ENCODE measurements at places on chromosomes 1 and 21. TPM values are rescaled to one million over a fixed set of nuclear protein-coding genes. Genes with fewer than 3 reads are reported as not detected.

DNA sequence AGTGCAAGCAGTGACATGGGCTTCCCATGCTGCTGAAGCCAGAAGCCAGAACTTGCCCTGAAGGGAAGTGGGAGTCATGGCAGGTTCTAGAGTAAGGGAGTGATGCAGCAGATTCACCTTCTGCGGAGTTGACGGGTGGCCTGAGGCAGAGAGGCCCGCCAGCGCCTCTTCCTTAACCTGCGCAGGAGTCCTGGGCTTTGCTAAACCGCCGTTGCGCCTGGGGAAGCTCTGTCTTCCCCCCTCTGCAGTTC, 67.3 kb downstream of the OBSCN start:
- no peaks in the 10 kb centered on the region for H3K27me3 ChIP-seq
- DNase-seq: no peak
- H3K4me3 ChIP-seq: peak overlapping the region; percentile 71

DNA sequence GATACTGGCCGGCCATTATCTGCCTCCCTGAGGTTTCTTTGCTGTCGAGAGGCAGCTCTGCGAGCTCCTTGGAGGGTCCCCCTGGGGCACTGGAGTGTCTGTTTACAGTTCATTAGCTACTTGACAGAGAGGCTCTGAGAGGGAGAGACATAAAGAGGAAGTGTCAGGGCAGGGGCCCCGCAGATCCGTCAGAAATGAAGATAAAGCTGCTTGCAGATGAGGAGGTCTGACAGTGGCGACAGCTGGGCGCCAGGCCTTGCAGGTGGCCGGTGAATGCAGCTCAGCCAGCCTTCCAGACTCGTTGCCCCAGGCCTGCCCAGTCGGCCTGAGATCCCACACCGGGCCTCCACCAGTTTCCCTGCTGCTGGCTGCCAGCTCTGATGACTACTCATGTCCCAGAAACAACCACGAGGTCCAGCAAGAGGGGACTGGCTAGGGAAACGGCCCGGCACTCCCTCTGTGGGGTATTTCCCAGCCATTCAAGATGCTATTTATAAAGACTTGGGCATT, 84.7 kb downstream of the DISP3 start:
- H3K27ac ChIP-seq: no peak overlapping the region
- peak; percentile 50 for DNase-seq
- no peak overlapping the region for H3K4me3 ChIP-seq
- H3K4me1 ChIP-seq: no peaks in the 10 kb centered on the region

- DNase-seq: peak; percentile 24
- no peaks in the 10 kb centered on the region for H3K27me3 ChIP-seq
- H3K36me3 ChIP-seq: no peaks in the 10 kb centered on the region
- no peak overlapping the region for H3K27ac ChIP-seq
- H3K4me1 ChIP-seq: peaks cover 13% of the 10 kb centered on the region
- no peak overlapping the region for H3K4me3 ChIP-seq
Observed at GRCh38 chr1:206455666-206456344, 14.5 kb upstream of the IKBKE start.

OR6K3 gene
- total RNA-seq: not detected

GRCh38 chr1:181554465-181554864, 71.1 kb downstream of the CACNA1E start:
- peaks cover 4% of the 10 kb centered on the region for H3K27me3 ChIP-seq
- H3K36me3 ChIP-seq: no peaks in the 10 kb centered on the region
- DNase-seq: no peak
- no peaks in the 10 kb centered on the region for H3K4me1 ChIP-seq
- H3K4me3 ChIP-seq: no peak overlapping the region
- no peak overlapping the region for H3K27ac ChIP-seq

SPATA45 gene
- total RNA-seq: 0.96 TPM

DNA sequence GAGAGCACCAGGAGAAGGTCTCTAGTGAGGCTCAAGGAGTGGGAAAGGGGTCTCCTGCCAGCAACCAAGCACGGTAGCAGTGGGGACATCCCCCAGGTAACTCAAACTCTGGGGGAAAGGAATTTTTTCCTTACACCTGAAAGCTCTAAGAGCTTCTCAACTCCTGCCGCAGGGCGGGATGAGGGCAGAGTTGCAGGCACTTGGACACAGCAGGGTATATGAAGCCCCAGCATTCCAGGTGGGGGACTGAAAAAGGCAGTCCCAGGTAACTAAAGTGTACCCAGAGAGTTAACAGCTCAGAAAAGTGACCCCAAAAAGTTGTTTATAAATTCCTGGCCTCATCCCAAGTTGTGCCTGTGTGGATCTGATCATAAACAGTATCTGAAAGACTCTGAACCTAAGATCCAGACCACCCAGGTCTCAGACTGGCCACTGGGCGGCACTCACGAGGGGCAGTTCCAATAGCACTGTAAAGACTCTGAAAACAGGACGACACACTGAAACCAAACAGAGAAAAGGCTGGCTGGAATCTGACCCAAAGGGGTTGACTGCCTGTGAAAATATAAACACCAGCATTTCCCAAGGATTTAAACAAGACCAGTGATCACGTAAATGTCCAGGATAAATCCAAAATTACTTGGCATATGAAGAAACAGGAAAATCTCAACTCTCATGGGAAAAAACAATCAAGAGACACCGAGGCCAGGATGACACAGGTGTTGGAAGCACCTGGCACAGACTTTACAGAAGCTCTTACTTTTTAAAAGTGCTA, 47.5 kb downstream of the HSF2BP start:
- no peak overlapping the region for H3K4me3 ChIP-seq
- no peaks in the 10 kb centered on the region for H3K27me3 ChIP-seq
- H3K36me3 ChIP-seq: no peaks in the 10 kb centered on the region
- peak overlapping the region; percentile 70 for H3K27ac ChIP-seq
- H3K4me1 ChIP-seq: peaks cover 39% of the 10 kb centered on the region

- H3K27ac ChIP-seq: no peak overlapping the region
- peaks cover 47% of the 10 kb centered on the region for H3K27me3 ChIP-seq
- no peaks in the 10 kb centered on the region for H3K36me3 ChIP-seq
- no peak for DNase-seq
Observed at GRCh38 chr1:65527190-65527589, 106.7 kb downstream of the LEPR start.

RASSF5 gene
- 2.0 TPM for total RNA-seq

GRCh38 chr1:163874070-163874469, 552.3 kb downstream of the NUF2 start:
- H3K4me3 ChIP-seq: no peak overlapping the region
- H3K27me3 ChIP-seq: no peaks in the 10 kb centered on the region
- H3K36me3 ChIP-seq: no peaks in the 10 kb centered on the region
- DNase-seq: no peak

GRCh38 chr1:159014003-159014571, 4.4 kb downstream of the IFI16 start:
- H3K27ac ChIP-seq: no peak overlapping the region
- no peak for DNase-seq
- no peaks in the 10 kb centered on the region for H3K36me3 ChIP-seq
- H3K27me3 ChIP-seq: no peaks in the 10 kb centered on the region

GRCh38 chr1:152960452-152961044, 9.9 kb upstream of the SPRR4 start:
- no peaks in the 10 kb centered on the region for H3K36me3 ChIP-seq
- H3K4me1 ChIP-seq: no peaks in the 10 kb centered on the region
- no peak overlapping the region for H3K4me3 ChIP-seq
- H3K27me3 ChIP-seq: no peaks in the 10 kb centered on the region
- H3K27ac ChIP-seq: no peak overlapping the region

Data from hepatocyte (in vitro differentiated cells).